Left lobe of liver (tissue), 2 donors: ENCODE measurements at places on chromosomes 5 and 9. TPM values are rescaled to one million over a fixed set of nuclear protein-coding genes. Genes with fewer than 3 reads are reported as not detected.

GRCh38 chr5:91668261-91668660 lies 285.1 kb upstream of the ARRDC3 start:
- DNase-seq = no peak

GRCh38 chr5:123545506-123545905 lies 33.5 kb downstream of the CSNK1G3 start:
- DNase-seq = no peak

GABRA6 gene
- total RNA-seq = not detected

GABRB2 gene
- total RNA-seq = not detected

DNA sequence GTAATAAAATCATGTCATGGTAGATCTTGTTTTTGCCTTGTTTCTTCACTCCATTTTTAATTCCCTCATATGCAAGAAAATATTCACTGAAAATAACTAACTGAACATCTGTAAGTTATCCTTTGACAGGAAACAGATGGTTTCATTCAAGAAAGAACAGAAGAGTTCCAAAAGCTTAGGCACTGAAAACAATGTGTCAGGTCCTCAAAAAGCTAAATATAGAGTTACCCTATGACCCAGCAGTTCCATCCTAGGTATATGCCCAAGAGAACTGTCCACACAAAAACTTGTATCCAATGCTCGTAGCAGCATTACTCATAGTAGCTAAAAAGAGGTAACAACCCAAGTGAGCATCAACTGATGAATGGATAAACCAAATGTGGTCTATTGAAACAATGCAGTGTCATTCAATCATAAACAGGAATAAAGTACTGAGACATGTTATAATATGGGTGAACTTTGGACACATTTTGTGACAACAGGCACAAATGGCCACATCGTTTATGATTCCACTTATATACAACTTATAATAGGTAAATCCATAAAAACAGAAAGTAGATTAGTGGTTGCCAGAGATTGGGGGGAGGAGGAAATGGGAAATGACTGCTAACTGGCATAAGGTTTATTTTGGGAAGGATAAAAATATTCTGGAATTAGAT lies 231.0 kb downstream of the FRMD3 start:
- no peak for DNase-seq

GRCh38 chr5:126099077-126099476 lies 324.1 kb upstream of the GRAMD2B start:
- no peak for DNase-seq

DNA sequence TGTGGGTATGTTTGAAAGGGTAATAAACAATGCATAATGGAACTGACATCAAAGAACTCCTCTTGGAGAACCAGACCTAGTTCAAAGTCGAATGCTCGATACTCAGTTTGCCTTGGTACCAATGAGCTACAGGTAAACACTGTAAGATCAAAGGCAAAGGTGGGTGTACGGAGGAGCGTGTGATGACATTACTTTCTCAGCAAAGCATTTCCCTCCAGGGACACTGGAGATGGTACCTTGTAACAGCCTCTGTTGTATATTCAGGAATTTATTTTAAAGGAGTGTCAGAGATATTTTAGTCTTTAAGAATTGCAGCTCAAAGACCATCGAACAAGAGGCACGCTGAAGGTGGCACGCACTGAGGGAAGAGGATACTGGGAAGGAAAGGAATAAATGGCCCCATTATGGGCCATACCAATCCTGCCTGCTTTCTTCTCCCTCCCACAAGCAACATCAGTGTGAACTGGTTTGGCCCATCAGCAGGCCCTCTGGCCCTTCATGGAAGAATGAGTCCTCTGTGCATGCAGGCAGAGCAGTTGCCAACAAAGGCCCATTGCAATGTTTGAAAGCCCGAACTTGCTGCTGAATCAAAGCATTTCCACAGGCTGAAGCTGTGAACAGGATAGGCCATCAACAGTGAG lies 410.2 kb downstream of the ACTL7B start:
- no peak for DNase-seq

DNA sequence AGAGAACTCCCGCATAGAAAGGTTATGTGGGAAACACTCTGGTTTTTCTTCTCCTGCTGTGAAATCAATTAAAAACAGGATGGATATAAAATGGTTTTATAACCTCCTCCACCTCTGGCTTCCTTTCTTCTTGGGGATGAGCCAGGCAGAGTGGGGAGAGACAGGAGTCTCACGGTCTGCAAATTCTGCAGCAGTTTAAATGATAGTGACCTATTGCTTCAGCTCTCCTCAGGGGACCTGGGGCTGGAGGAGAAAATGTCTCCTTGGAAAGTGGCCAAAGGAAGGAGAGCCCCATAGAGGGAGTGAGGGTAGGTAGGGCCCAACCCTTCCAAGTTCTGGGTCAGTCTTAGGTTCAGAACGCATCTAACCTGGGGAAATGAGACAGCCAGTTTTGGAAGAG lies 118.8 kb downstream of the MTX3 start:
- DNase-seq = no peak

- no peak for DNase-seq
Observed at GRCh38 chr5:137618476-137618875, 117.4 kb downstream of the KLHL3 start.

GRCh38 chr5:94908889-94909480 lies 290.5 kb downstream of the SLF1 start:
- DNase-seq = no peak

DNA sequence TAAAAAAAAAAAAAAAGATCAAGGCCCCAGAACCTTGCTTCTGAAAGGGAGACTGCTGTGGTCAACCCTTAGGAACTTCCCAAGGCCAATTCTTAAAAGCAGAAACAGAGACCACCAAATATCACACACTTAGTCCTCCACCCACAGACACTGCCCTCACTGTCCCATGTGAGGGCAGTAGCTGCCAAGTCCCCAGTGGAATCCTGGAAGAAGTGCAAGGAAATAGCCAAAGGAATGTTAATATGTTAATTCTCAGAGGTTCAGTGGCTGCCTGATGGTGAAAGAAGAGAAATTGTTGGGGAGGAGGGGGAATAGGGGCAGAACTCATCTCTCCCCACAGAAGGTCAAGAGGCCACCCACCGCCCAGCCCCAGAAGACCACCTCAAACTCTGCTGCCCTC lies 23.1 kb downstream of the FSTL4 start:
- DNase-seq = peak; percentile 8
